ENCODE measurements at places on chromosomes 6 and 20.

GRCh38 chr6:96450770-96451130, 70.9 kb upstream of the UFL1 start:
- no peak for DNase-seq

DNA sequence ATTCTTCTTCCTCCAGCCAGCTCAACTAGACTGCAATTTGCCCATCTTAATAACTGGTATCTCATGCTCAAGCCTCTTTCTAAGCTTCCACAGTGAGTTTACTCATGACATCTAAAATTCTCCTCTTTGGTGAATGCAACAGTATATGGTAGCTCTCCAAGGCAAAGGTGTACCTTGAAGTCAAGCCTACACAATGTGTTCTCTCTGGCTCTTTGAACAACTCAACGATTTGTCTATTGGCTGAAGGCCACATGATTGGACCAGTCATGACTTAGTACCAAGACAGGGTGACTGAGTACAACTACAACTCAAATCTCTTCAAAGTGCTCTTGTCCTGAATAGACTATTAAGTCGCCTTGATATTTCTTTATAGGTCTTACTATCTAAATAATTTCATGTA, 199.6 kb downstream of the PKHD1 start:
- no peak for DNase-seq

- DNase-seq: no peak
Measured at GRCh38 chr6:37867756-37868446, 48.4 kb downstream of the ZFAND3 start.

- no peak for DNase-seq
Measured at GRCh38 chr6:94462231-94462630, 1042.9 kb upstream of the EPHA7 start.

DNA sequence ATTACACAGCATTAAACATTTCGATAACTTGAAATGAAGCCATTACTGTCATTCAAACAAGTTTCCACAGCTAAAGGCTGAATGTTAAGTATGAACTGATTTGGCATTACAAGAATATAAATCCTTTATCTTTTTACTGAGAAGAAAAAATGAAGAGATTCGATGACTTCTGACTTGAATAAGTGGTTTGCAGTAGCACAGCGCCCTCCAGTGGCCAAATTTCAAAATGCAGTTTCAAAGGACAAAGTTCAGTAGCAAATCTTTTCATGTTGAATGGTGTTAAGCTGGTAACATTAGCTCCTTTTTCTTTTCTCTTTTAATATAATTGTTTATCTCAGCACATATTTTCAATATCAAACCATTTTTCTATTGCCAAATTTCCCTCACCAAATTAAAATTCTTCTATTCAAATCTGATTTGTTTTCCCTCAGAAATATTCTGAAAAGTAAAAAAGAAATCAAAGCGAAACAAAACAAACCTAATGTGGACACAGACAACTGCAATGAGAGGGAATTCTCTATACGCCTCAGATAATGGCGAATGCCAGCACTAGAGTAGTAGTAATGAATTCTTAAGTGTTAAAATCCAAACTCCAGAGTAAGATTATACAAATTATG, 145.7 kb downstream of the BTBD9 start:
- DNase-seq: peak; percentile 81

DNA sequence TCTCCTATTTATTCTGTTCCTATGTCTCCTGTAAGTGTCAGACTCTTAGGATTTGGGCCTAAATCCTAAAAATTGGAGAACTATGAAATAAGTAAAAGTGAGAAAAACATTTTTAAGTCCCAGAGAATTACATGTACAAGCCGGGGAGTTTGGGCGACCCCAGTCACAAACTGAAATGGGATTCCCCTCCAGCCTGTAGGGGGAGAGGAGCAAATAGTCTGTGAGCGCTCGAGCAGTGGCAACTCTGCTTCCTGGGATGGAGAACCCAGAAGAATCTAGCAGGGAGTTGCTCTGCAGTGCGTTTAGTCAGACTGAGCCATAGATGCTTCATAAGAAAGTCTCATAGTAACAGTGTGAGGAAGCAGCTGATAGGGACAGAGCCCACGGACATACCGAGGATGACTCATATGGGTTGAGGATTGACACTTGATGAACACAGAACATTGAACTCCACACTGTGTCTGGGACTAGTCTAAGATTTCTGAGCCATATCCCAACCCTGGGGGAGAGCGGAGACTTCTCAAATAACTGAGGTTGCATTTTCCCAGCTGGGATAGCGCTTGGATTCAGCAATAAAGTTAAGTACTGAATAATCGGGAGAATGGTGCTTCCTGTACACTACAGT, 437.2 kb downstream of the BCKDHB start:
- DNase-seq: peak; percentile 90

- DNase-seq: no peak
Measured at GRCh38 chr6:50995036-50995435, 176.4 kb downstream of the TFAP2B start.

DNA sequence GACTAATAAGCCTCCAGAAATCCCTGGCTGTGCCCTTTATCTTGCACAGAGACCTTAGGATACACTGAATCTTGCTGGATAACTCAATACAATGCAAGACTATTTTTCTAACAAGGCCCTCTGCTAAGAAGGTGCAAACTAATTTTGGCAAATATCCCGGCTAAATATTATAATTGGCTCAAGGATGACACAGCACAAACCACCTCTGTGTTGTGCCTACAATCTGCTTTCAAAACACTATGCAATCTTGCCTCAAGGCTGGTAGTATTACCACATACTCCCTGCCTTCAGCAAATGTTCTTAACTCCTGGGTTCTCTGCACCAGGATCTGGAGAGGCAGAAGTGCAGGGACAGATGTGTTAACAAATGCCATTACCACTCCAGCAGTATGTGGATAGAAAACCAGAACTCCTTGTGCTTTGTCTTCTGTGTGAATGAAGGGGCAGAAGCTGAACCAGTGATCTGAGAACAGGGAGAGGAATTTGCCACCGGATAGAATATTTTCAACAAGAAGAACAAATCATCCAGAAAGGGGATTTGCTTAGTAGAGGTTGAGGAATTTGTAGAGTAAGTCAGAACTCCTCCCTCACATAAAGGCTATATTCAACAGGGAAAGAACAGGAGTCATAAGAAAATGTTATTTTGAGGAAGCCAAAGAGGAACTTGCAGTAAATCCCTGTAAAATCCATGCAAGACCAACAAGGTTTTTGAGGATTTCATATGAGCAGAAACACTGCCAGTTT, 74.1 kb upstream of the SLC4A11 start:
- DNase-seq: peak; percentile 53

DNA sequence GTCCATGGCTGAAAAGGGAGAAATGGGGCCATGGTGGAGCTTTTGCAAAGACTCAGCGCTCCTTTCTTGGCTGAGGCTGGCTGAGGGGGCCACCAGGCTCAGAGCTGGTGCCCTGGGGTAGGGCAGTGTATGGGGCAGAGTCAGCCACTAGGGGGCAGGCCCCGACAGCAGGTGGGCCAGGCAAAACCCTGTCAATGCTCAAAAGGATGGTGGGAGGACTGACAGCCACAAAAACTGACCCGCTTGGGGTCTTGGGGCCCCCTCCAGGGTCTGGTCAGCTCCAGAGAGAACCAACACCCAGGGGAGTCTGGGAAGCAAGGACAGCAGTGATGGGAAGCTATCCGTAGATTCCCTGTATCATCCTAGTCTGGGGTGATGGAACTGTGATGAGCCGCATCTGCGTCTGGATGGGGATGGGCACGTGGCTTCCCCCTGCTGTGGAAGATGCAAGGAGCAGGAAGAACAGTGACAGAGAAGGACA, 306.9 kb downstream of the DHX35 start:
- DNase-seq: peak; percentile 3

GRCh38 chr6:28589957-28590349, 64.3 kb downstream of the GPX5 start:
- DNase-seq: no peak

DNA sequence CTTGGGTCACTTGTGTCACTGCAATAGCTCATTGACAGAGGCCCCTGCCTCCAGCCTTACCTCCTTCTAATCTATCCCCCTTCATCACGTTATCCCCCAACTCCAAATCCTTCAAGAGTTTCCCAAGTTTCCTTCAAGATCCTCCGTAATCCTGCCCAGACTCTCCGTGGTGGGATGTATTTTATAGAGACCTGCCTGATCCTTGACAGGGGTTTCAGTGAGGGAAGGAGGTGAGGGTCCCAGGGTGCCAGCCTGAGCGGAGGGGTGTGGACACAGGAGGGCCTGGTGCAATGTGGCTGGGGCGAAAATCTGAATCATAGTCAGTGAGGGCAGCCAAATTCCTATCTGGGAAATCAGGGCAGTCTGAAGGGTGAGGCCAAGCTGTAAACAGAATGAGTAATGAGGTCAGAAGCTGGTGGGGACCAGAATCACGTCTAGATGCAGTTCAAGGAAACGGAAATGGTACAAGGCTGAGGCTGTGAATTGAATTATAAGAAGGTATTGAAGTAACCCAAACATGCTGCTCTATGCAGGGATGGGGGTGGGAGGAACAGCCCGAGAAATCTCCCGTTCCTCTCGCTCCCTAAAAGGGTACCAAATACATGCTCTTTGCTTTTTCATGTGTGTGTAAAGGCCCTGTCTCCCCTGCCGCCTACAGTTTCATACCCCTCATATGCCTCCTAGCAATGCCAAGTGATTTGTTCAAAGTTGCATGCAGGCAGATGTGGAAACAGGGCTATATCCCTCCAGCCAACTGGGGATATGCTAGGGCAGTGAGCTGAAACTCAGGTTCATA, 35.4 kb upstream of the PIM1 start:
- peak; percentile 96 for DNase-seq

DNA sequence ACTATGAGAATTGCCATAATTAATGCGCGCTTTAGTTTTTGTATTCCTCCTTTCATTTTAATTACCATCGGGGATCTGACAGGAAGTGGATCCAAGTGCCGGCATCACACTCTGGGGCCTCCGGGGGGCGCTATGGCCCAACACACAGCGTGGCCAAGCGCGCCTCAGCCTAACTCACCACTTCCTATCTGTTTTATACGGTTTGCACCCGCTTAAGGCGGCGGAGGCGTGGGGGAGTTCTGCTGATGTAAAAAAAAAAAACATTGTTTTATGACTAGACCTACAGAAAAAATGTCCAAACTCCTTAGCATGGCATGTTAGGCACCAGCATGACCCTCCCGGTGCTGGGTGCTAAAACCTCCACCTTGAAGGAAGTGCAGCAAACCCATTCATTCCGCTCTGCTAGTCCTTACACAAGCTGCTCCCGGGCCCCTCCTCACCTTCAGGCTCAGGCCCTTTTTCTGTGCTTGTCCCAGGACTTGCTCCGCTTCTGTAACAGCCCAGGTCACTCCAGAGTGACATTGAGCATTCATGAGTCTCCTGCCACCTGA, 4.5 kb upstream of the EBF4 start:
- peak; percentile 29 for DNase-seq

GRCh38 chr20:22821796-22822195, 213.3 kb upstream of the SSTR4 start:
- no peak for DNase-seq

DNA sequence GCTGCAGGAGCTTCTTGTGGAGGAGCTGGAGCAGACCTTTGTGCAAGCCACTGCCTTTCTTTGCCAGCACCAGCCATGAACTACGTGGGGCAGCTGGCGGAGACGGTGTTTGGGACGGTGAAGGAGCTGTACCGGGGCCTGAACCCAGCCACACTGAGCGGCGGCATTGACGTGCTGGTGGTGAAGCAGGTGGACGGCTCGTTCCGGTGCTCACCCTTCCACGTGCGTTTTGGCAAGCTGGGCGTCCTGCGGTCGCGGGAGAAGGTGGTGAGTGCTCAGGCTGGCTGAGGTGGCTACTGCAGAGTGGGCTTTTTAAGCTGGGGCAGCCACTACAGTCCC, 5.1 kb downstream of the LPIN3 start:
- DNase-seq: no peak

GRCh38 chr6:95973976-95974375, 41.8 kb upstream of the FUT9 start:
- no peak for DNase-seq

GRCh38 chr6:157657754-157658153, 165.3 kb upstream of the SNX9 start:
- DNase-seq: no peak

DNA sequence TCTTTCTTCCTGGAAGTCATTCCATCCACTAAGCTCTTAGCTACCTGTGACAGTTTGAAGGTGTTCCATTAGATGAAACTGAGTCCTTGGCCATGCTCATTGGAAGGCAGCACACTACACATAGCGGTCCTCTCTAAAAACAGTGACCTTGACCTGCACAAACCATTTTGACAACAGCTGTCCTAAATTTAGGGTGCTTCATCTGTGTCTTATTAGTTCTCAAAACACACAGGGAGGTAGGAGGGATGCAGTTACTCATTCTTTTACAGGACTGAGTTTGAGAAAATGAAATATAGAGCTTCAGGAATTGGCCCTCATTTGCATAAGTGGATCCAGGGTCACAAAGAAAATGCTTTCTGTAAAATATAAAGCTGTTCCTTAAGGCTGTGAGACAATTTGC, 20.4 kb upstream of the MAP3K4 start:
- no peak for DNase-seq

GRCh38 chr6:89547281-89547680, 91.3 kb downstream of the LYRM2 start:
- DNase-seq: no peak

- DNase-seq: no peak
Measured at GRCh38 chr6:128518434-128519131, 1.8 kb downstream of the PTPRK start.
